Cardiac atrium fibroblast (primary cell): ENCODE measurements at places on chromosomes 5 and 9. TPM values are rescaled to one million over a fixed set of nuclear protein-coding genes. Genes with fewer than 3 reads are reported as not detected.

The FGF1 gene
- total RNA-seq: 1.8 and 37.7 TPM in 2 replicates

The LMAN2 gene
- total RNA-seq: 328 and 333 TPM in 2 replicates

The FAM169A gene
- total RNA-seq: not detected in 2 replicates

The MEF2C gene
- total RNA-seq: 6.3 and 17.5 TPM in 2 replicates

The MCIDAS gene
- not detected in 2 replicates for total RNA-seq

The SAPCD2 gene
- total RNA-seq: 0.18 and 2.6 TPM in 2 replicates

The SLC35D2 gene
- 11.6 and 15.6 TPM in 2 replicates for total RNA-seq

The ZFP2 gene
- under 0.01 and 0.18 TPM in 2 replicates for total RNA-seq

The TRMT10B gene
- 3.6 and 3.9 TPM in 2 replicates for total RNA-seq

The GMCL2 gene
- not detected in 2 replicates for total RNA-seq

The EGFLAM gene
- total RNA-seq: 1.6 and 2.7 TPM in 2 replicates

The GOLPH3 gene
- total RNA-seq: 86.5 and 88.1 TPM in 2 replicates

The CPEB4 gene
- 15.7 and 21.7 TPM in 2 replicates for total RNA-seq

The LCN15 gene
- not detected in 2 replicates for total RNA-seq

The DIRAS2 gene
- total RNA-seq: 1.1 and 3.1 TPM in 2 replicates

The CEL gene
- 0.16 and 0.36 TPM in 2 replicates for total RNA-seq

The RANBP3L gene
- total RNA-seq: not detected in 2 replicates

The HNRNPH1 gene
- total RNA-seq: 169 and 209 TPM in 2 replicates

The RARS1 gene
- 144 and 147 TPM in 2 replicates for total RNA-seq

The HK3 gene
- total RNA-seq: 0.65 TPM in 1 of 2 replicates, not detected in the other

The FOXD4L6 gene
- not detected in 2 replicates for total RNA-seq

The TIMD4 gene
- not detected in 2 replicates for total RNA-seq

The PFN3 gene
- not detected in 2 replicates for total RNA-seq

The TXNDC8 gene
- total RNA-seq: not detected in 2 replicates

The SHISAL2B gene
- not detected in 2 replicates for total RNA-seq

The SOWAHA gene
- total RNA-seq: 0.16 TPM in 1 of 2 replicates, not detected in the other

The TSLP gene
- total RNA-seq: 0.32 and 0.72 TPM in 2 replicates

The MEGF10 gene
- not detected in 2 replicates for total RNA-seq

The IFNA13 gene
- total RNA-seq: not detected in 2 replicates

The SLC46A2 gene
- not detected in 2 replicates for total RNA-seq

The ABL1 gene
- 56.3 and 61.4 TPM in 2 replicates for total RNA-seq

The ADRA1B gene
- total RNA-seq: 5.2 and 5.6 TPM in 2 replicates

The SLC36A2 gene
- total RNA-seq: not detected in 2 replicates

The RANBP17 gene
- 5.6 and 16.2 TPM in 2 replicates for total RNA-seq

The ZNF879 gene
- 3.2 and 5.8 TPM in 2 replicates for total RNA-seq

The C7 gene
- 1,610 and 3,690 TPM in 2 replicates for total RNA-seq

The OR1J2 gene
- not detected in 2 replicates for total RNA-seq

The TRIM36 gene
- 0.32 TPM in 1 of 2 replicates, not detected in the other for total RNA-seq

The FBN2 gene
- 61.7 and 72.1 TPM in 2 replicates for total RNA-seq

The SLC34A3 gene
- not detected in 2 replicates for total RNA-seq

The CTXN3 gene
- not detected in 2 replicates for total RNA-seq

The GRAMD2B gene
- 5.8 and 14.1 TPM in 2 replicates for total RNA-seq

The ABO gene
- not detected in 2 replicates for total RNA-seq

The PCDHGA2 gene
- total RNA-seq: 2.5 and 5.8 TPM in 2 replicates

The PCDHGC4 gene
- total RNA-seq: under 0.01 and 0.18 TPM in 2 replicates

The FOXD4L4 gene
- total RNA-seq: 0.97 TPM in 1 of 2 replicates, not detected in the other

The ERCC6L2 gene
- total RNA-seq: 27.3 and 29.8 TPM in 2 replicates
